ENCODE measurements at places on chromosomes 3 and 15.

DNA sequence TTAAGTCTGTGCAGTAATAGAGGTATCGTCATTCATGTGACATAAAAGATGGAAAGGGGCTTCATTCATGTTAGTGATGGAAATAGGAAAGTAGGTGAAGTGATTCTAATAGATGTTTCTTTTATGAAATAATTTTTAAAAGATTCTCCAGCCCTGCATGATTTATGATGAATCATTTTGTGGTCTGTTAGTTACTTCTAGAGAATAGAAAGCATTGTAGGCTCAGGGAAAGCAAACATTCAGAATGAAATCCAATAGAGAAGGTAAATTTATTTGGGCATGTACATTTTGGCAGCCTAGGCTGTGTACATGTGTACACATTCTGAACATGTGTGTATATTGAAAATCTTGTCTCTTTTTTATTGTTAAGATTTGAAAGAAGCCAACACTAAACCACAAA lies 23.1 kb downstream of the PPARG start:
- no peak for DNase-seq

DNA sequence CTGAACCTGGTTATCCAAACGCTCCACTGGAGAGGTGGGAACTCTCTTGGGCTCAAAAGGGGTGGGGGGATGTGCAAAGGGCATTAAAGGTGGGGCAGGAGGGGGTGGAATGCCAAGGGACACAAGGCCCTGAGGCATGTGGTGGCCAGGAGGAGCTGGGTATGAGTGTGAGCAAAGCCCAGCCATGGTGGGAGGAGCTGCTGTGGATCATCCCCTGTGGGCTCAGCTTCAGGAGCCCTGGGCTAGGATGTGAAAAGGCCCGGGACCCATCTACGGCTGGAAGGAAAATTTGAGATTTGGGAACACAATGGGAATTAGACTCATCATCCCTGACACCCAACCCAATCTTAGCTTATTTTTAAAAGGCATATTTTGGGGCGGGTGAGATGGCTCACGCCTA lies 33.3 kb downstream of the MGLL start:
- DNase-seq = no peak

DNA sequence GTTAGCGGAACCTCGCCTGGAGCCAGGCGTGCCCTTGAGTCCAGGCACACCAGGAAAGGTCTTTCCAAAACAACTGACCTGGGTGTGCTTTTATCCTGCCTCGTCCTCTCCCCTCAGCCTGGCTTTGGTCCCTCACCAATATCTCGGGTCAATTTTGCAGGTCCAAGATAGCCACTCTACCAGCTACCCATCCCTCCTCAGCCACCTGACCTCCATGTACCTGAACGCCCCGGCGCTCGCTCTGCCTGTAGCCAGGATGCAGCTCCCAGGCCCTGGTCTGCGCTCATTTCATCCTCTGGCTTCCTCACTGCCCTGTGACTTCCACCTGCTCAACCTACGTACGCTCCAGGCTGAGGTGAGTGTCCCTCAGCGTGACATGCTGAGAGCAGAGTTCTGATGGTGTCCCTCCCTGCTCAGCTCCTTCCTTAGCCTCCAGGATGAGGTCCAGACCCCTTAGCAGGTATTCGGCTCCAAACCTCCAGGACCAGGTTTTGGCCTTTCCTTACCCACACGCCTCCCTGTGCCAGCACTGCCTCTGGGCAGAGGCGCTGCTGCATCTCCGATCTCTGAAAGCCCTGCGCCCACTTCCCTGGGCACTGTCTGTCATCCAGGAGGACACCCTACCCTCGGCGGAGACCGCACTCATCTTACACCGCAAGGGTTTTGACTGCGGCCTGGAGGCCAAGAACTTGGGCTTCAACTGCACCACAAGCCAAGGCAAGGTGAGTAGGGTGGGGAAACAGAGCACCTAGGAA lies 14.1 kb downstream of the HDDC3 start:
- DNase-seq = no peak

- DNase-seq = no peak
Observed at GRCh38 chr15:43514241-43515057, 3.0 kb upstream of the MAP1A start.

DNA sequence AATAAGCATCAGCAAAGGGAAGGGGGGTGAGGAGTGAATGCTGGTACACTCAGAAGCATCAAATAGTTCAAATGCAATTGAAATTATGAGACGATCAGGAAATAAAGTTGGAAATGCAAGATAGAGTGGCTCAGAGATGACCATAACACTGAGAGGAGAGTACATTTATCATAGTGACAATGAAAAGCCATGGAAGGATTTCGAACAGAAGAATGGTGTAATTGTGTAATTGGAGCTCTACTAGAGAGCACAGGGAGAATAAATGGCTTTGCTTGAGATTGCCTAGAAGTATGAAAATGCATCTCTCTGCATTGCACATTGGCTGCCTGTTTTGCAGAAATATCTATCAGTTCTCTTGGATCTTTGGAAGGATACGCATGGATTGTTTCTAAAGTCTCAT lies 163.3 kb downstream of the TP63 start:
- DNase-seq = no peak

DNA sequence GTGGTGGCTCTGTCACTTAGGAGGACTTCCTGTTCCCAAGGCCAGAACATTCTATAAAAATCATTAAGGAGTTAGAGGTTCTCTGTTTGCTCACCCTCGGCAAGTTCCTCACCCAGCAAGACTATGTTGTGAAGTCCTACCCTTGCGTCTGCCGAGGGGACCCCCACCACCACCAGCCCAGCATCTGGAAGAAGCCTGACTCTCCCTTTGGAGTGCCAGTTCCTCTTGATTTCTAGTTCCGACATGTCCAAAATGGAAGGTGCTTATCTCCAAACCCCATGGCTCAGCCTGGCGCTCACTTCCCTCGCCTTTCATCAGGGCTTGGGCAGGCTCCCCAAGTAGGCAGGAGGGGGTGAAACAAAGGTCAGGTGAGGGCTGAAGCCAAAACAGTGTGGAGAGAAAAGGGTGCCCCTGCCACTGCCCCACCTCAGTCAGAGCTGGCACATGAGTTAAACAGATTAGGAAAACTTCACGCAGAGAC lies 41.0 kb downstream of the BHLHE40 start:
- DNase-seq = no peak

GRCh38 chr15:94247789-94248638 lies 16.7 kb downstream of the MCTP2 start:
- DNase-seq = no peak

DNA sequence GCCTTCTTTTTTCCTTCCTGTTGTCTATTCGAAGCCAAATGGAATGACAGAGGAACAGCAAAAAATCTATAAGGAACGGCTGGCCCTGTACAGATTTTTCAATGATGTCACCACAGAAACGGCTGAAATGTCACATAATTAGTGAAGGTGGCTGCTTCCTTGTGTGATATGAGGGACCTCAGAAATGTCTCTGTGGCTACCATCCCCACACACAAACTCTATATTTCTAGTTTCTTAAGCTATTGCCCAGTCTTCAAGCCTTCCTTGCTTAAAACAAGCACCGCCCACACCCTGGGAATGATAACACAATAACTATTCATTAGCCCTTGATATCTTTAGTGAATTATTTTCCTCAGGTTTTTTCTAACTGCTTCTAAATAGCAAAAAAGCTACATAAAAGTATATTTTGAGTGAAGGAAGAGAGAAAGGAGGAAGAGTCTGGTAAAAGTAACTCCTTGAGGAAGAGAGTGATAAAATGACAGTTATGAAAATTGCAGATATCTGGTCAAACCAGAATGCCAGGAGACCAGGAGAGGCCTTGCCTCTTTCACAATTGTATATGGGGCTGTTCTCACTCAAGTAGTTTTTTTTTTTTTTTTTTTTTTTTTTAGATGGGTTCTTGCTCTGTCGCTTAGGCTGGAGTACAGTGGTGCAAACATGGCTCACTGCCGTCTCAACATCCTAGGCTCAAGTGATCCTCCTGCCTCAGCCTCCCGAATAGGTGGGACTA lies 38.7 kb downstream of the FMN1 start:
- no peak for DNase-seq

GRCh38 chr15:60351066-60351465 lies 46.7 kb downstream of the ANXA2 start:
- DNase-seq = no peak

DNA sequence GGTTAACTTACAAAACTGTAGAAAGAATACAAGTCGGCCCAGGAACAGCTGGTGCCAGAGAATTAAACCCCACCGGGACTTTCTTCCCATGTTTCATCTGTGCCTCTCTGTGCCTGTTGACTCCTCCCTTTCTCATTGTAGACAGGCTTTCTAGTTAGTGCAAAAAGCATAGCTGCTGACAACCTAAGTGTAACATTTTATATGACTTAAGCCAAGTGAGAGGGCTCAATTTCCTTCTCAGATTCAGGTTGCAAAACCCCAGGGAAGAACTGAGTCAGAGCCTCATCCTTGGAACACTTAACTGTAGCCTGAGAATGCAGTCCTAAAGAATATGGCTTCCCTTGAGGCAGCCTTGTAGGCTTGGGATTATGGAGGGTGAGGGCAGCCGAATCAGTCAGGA lies 302.5 kb upstream of the AZI2 start:
- DNase-seq = no peak

DNA sequence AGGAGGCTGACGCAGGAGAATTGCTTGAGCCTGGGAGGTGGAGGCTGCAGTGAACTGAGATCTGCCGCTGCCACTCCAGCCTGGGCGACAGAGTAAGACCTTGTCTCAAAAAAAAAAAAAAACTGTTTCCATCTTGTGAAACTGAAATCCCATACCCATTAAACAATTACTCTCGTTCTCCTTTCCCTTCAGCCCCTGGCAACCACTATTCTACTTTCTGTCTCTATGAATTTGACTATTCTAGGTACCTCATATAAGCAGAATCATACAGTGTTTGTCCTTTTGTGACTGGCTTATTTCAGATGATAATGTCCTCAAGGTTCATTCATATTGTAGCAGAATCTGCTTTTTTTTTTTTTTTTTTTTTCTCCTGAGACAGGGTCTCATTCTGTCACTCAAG lies 51.5 kb upstream of the UBE2E1 start:
- DNase-seq = no peak

GRCh38 chr3:14369675-14370669 lies 32.4 kb upstream of the SLC6A6 start:
- no peak for DNase-seq

GRCh38 chr3:153182501-153183293 lies 20.7 kb downstream of the RAP2B start:
- no peak for DNase-seq

- DNase-seq = no peak
Observed at GRCh38 chr3:16480861-16481545, 32.5 kb downstream of the RFTN1 start.

DNA sequence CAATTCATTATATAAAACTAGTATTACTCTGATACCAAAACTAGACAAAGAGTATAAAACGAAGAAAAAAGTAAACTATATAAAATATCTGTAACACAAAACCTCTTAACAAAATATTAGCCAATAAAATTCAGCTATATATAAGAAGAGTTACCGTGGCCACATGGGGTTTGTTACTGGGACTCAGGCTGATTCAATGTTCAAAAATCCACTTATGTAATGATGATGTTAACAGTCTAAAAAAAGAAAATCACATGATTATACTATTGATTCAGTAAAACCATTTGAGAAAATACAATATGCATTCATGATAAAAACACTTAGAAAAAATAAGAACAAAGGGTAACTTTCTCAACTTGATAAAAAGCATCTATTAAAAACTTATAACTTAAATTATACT lies 18.3 kb downstream of the P2RY1 start:
- DNase-seq = no peak

DNA sequence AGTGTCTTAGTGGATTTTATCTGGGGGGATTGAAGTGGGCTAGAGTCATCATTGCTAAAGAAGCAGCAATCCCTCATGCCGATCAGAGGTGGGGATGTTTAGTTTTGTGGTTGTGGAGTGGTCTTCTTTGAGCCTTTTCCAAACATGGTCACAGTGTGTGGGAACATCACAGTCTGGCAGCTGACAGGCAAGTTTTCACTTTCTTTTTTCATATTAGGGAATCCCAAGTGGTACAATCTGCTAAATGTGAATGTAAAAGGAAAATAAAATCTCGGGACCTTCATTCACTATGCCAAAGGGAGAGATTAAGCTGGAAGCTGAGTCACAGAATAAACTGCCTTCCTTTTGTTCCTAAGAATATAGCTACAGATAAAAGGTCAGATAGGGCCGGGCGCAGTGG lies 10.4 kb upstream of the CX3CR1 start:
- DNase-seq = no peak

GRCh38 chr15:44066211-44066827 lies 128.8 kb downstream of the FRMD5 start:
- DNase-seq = peak; percentile 73

GRCh38 chr3:38738630-38739395 lies 77.2 kb downstream of the SCN10A start:
- peak; percentile 52 for DNase-seq

DNA sequence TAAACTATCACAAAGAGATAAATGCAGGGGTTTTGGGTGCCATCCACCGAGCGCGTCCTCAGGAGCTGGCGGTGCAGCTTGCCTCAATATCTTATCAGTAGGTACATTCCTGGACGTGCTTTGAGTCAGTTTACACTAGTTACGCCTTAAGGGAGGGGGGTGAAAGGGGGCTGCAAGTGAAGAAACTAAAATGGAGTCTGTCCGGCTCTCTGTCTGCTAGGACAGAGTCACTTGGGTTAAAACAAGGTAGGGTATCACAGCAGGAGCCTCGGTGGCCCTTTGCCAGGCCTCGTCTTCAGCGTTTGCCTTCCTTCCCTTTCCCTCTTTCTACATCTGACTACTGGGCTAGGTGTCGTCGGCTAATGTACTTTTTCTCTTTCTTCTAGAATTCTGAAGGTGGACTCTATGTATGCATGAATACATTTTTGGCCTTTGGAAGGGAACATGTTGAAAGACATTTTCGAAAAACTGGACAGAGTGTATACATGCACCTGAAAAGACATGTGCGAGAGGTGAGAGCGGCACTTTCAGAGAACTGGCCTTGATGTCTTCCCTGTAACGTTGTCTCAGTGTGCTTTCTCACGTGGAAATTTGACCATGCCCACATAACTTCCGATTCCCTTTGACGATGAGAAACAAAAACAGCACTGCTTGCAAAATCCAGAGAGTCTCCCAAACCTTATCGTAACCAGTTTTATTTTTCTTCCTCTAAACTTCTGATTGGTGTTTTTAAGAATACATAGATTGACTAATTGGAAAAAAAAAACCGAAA lies 28.8 kb downstream of the USP13 start:
- no peak for DNase-seq

DNA sequence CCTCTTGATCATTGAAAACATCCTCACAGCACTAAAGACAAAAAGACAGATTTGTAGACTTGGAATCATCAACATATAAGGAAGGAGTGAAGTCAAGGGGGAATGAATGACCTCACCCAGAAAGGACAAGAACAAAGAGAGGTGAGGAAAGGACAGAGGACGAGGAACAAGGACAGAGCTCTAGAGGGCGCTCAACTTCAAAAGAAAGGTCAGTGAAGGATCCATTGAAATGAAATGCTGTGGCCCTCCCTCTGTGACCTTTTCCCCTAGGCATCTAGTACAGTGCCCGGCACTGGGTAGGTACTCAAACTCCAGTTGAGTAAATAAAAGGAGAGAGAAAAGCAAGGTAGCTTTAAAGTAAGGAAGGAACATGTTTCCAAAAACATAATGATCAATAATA lies 2.6 kb downstream of the ATP8B4 start:
- DNase-seq = peak; percentile 32
